ENCODE measurements at places on chromosomes 7 and 10.
A peak's percentile ranks its signal among the peaks of the same experiment; 100 is the strongest.

DNA sequence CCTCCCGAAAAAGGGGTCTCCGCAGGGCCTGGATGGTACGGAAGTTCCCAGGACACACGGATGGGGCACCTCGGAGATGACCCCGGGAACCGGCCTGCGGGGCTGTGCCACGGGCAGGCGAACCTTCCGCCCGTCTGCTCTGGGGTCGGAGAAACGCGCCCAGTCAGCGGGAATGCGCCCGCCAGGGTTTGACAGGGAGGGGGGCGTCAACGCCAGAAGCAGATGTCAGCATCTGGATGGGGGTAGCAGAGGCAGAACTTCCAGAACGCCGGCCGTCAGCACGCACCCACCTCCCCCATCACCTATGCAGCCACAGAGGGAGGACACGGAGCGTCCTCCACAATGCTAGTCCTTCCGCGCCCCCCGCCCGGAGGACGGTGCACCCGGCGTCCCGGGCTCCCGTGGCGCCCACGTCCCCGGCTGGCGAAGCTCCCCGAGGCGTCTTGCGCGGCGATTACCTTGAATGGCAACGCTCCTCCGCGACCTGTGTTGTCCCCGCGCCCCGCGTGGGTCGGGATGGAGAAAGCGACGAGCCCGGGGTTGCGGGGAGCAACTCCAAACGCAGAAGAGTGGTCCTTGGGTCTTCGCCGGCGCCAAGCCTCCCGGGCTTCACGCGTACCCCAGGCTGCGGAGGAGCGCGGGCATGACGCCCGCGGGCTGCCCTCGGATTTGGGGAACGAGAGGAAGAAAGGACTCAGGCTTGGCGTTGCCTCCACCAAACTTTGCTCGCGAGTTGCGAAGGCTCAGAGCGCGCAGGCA lies 561 bp downstream of the FGFR2 start:
- DNase-seq, result no peak

- no peak for DNase-seq
Measured at GRCh38 chr10:77417806-77418640, 219.6 kb downstream of the KCNMA1 start.

DNA sequence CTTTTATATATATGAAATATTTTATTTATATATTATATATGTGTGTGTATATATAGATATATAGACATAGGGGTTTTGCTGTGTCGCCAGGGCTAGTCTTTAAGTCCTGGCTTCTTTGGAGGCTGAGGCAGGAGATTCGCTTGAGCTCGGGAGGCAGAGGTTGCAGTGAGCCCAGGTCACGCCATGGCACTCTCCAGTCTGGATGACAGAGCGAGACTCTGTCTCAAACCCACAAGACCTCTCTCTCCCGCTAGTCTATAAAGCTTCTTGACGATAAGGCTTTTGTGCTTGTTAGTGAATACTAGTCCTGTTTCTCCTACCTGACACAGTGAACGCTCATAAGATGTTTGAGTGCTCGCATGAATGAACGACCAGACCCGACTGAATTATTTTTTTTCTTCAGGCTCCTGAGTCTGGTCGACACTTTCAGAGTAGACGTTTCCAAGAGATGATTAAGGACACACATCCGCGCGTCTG lies 577 bp upstream of the DDX21 start:
- DNase-seq, result no peak

- DNase-seq, result no peak
Measured at GRCh38 chr7:41599760-41600159, 103.1 kb downstream of the INHBA start.

- DNase-seq, result no peak
Measured at GRCh38 chr10:132883391-132883881, 58.9 kb downstream of the CFAP46 start.

DNA sequence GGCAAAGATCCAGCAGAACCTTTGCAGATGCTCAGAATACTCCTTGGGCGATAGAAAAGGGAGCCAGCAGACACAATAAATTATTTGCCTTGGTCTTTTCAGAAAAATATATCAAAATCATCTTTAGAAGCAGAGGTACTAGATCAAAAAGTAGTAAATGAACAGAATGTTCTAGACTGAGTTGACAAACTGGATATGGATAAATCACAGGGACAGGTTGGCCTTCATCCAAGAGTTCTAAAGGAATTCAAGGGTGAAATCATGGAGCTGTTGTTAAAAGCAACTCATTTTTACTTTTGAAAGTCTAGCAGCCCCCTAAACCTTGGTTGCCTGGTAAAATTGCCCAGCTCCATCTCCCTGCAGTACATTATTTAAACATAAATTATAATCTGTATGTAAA lies 99.1 kb downstream of the PLCE1 start:
- no peak for DNase-seq

DNA sequence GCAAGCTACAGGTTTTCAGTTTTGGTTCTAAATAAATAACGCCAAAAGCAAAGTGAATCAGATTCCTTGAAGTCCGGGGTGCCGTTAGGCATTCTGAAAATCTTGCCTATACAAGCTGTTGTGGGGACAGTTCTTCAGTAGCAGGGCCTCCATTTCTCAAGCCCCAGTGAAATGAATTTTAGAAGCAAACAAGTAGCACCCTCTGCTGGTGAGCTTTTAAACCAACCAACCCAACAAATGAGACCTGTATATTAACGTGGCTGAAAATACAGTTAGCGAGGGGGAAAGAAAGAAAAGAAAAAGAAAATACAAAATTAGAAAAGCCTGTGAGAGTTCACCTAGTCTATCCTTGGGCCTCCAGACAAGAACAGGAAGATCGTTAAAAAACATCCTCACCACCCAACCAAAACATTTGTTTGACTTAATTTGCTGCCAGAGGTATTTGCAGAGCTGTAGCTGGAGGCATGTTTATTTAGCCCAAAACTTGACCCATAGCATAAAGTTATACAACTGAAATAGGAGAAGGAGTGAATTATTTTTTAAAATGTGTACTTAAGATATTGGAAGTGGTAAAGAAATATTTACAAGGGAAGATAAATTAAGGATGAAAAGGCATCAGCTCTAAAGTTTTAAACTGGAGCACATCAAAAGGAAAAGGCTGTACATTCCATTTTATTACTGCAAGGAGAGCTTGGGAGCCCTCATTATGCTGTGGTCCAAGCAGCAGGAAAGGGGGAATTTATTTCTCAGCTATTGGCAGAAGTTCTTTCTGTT lies 98.9 kb downstream of the DYNC1I1 start:
- peak; percentile 78 for DNase-seq

- no peak for DNase-seq
Measured at GRCh38 chr10:96041146-96041545, 2.2 kb upstream of the CCNJ start.

DNA sequence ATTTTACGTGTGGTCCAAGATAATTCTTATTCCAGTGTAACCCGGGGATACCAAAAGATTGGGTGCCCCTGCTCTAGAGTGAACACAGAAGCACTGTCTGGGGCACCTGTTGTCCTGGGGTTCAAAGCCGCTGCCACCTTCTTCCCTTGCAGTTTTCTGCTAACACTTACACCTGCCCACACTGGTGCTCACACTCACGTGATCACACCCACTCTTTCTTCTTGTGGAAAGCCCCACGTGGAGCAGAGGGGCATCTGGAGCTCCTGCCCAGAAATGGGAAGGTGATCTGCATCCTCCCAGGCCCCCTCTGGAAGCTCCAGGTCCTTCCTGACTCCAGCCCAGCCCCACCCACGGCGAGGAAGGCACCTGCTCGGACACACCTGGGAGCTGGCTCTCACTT lies 42.9 kb downstream of the PTPRN2 start:
- DNase-seq, result no peak

GRCh38 chr7:141444961-141445360 lies 106.2 kb upstream of the AGK start:
- no peak for DNase-seq

DNA sequence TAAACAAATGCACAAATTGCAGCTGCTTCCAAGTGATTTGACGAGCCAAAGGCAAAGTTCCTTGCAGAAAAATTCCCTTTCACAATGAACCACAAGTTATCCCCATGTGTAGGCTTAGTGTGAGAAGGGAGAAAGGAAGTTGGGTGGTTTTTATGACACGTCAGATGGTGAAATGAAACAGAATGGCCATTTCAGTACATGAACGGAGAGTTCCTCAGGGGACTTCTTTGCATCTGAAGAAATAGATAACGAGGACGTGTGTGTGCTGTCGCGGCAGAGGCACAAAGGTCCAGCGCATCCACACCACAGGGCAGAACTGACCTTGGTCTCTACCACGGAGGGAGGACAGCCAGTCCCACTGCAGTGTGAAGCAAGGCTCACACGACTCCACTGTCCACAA lies 135.9 kb downstream of the PAXIP1 start:
- no peak for DNase-seq

- no peak for DNase-seq
Measured at GRCh38 chr10:70343312-70343711, 39.1 kb downstream of the LRRC20 start.

GRCh38 chr7:155431231-155431630 lies 26.7 kb upstream of the EN2 start:
- no peak for DNase-seq

DNA sequence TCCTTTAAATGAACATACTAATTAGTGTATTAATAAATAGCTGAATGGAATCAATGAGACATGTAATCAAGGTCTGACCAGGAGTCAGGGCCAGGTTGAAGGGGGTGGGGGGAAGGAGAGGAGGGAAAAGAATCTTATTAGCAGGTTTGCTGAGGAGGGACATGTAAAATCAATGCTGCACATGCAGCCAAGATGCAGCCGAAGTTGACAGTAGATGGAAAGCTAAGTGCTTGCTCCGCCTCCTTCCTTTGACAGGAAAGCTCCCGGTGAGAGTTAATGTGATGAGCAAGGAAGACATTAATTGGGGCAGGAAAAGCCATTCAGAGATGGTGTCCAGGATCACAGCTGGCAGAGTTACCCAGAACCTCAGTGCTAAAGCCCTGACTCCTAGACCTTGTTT lies 24.4 kb downstream of the PLXNA4 start:
- no peak for DNase-seq

DNA sequence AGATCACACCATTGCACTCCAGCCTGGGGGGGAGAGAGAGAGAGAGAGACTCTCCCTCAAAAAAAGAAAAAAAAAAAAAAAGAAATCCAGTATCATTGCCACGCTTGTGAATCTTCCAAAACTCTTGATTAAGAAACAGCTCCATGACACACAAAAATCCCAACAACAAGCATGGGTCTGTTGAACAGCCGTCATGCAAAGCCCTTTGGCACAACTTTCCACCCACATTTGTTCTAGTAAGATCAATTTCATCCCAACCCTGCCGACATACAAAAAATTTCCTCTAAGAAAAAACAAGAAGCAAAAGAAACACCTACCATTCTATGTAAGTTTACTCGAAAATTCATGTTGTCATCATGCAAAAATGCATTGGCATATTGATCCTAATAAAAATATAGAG lies 62.8 kb downstream of the ARMH3 start:
- no peak for DNase-seq
